Stimulated activated naive CD4-positive, alpha-beta T cell treated with Interleukin-2 at 50 U/mL for 16 hours (primary cell): ENCODE measurements at places on chromosomes 2 and 18.

- DNase-seq, result no peak
Measured at GRCh38 chr18:13628211-13628610, 98.1 kb downstream of the FAM210A start.

DNA sequence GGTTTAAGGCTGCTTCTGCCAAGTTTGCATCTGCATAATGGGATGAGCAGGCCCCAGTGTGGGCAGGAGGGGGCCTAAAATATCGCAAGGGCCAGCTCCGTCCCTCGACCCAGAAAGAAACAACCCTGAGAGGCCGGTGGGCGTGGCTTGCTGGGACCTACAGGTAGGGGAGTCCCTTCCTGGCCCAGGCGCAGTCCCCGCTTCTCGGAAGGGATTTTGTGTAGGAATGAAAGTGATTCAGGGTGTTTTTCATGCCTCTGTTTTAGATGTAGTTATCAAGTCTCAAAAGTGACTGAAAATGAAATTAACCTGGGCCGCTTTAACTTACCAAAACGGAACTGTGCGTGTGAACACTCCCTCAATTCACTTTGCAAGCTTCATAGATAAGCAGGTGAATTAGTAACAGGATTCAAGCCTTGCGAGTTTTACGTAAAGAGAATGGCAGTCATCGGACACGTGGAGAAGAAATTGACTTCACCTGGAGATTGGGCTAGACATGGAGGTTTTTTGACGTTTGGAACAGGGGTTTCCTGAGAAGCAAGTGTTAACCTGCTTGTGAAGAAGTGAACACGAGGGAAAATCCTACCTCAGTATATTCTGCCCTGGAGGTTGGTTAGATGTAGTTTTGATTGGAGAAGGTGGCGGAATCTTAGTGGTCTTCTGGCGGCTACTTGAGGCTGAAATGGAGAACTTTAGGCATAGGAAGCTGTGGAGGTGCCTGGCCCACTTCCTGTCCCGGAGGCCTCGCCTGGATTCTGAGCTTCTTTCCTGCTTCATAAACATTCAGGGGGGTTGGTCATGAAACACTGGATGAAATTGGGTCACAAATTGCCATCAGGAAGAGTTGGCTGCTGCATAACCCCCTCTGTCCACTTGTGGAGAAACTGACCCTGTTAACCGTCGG, 1.7 kb downstream of the NCK2 start:
- DNase-seq, result peak; percentile 89

GRCh38 chr18:62531931-62532330, 9.1 kb downstream of the ZCCHC2 start:
- no peak for DNase-seq

- DNase-seq, result no peak
Measured at GRCh38 chr18:64149916-64150438, 1.1 kb upstream of the LINC00305 start.

- DNase-seq, result no peak
Measured at GRCh38 chr18:46843372-46843771, 73.9 kb downstream of the PIAS2 start.

DNA sequence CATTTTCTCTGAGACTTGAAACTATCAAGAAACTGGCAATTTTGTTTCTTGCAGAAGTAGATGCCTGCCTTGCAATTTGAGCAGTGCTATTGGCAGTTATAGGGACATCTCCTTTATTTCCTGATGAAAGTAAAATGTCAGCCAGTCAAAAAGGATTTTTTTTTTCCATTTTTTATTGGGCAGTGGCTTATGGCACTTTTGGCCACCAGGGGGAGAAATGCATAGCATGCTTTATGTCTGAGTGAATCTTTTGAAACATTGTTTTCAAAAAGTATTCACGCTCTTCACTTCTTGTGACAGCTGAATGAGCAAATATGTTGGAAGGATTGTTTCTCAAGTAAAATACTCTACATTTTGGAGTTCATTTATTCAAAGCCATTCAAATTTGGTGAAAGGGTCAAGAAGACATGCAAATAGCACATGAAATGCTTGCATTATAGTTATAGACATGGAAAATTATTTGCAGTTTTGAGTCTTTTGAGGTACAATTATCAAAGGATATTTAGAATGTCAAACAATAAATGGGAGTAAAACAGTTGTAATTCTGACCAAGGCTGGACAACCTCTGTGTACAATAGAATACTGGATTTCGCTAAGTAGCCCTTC, 491.0 kb downstream of the CDH2 start:
- DNase-seq, result no peak

- no peak for DNase-seq
Measured at GRCh38 chr2:70258532-70258875, 567 bp downstream of the PCYOX1 start.

DNA sequence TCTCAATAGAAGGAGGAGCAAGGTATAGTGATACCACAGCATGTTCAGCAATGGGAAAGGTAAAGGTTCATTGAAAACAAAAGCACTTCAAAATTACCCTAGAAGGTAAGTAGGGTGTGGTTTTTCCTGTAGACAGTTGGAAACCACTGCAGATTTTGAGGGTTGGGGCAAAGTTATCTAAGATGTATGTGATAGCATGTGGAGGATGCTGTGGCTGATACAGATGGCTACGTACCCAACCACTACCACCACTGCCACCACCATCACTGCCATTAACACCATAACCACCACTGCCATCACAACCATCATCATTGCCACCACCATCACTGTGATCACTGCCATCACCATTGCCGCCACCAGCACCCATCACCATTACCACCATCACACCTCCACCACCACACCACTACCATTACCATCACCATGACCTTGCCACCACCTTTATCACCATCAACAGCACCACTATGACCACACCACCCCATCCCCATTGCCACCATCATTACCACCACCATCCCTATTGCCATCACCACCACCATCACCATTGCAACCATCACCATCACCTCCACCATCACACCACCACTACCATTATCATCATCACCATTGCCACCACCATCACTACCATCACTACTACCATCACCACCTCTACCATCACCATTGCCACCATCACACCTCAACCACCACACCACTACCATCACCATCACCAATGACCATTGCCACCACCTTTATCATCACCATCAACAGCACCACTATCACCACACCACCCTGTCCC, 3.7 kb downstream of the TMSB10 start:
- DNase-seq, result no peak

DNA sequence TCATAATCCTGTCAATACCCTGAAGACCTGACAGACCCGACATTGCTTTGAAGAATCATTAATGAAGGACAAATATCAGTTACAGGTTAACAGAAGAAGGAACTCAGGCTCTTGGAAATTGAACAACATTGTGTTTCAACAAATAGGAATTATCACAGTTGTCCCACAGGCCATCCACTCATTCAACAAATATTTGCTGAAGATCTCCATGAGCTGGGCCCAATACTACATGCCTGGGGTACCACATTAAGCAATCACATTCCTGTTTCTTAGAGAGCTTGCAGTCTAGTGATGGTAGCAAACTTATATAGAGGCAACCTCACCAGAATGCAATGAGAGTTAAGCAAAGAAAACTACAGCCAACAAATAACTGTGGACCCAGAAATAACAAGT, 671.6 kb upstream of the ACVR2A start:
- DNase-seq, result no peak

DNA sequence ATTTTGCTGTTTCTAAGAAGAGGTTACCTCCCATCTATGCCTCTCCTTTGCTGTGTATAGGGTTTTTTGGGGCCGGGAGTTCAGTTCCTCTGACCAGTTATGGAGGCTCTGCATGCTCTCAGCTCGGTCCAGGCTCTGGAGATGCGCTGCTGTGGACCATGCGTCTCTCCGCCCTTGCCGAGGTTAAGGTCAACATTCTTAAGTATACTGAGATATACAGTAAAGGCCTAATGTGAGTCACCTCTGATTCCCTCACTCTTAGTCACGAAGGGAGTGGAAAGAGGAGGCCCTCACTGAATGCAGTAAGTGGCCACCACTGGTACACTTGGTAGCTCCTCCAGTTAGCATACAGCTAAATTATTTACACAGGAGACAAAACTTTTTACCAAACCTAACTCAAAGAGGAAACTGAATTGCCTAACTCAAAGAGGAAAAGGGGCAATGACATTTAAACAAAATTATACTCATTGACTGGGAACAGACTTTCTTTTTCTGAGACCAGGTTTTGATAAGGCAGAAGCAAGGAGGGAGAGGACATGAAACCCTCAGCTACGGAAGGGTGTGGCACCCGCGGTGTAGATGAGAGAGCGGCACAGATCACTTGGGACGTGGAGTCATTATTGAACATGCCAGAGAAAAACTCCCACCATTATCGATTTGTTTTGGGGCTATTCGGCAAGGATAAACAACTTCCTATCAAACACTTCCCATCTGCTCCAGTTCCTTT, 98.7 kb downstream of the COPS8 start:
- DNase-seq, result no peak

DNA sequence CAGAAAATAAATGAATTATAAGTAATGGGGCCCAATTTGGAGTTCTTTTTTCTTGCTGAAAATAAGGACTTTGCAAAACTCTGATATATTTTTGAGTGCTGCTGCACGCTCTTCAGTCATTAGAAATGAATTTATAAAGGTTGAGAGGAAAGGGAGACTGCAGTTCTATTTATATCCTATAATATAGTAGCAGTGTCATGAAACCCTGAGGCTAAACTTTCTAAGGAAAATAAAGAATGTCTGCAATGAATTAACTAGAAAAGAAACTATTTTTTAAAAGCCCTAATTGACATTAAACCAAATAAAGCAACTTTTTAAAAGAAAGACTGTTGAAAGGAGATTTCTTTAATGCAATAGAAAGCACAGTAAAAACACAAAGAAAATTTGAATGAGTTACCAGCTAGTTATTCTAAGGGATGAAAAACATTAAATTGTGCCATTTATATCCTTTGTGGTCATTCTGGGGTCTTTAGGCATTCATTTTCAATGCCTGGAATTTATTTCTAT, 1072.8 kb upstream of the TMEFF2 start:
- no peak for DNase-seq

- DNase-seq, result no peak
Measured at GRCh38 chr2:90207454-90208058, 1516.1 kb downstream of the RPIA start.

- no peak for DNase-seq
Measured at GRCh38 chr2:125169022-125169763, 1144.1 kb downstream of the CNTNAP5 start.

- no peak for DNase-seq
Measured at GRCh38 chr2:43430489-43430888, 165.3 kb downstream of the THADA start.

GRCh38 chr2:180523621-180524340, 456.6 kb upstream of the UBE2E3 start:
- DNase-seq, result no peak

GRCh38 chr2:138059487-138060300, 95.4 kb downstream of the HNMT start:
- no peak for DNase-seq

DNA sequence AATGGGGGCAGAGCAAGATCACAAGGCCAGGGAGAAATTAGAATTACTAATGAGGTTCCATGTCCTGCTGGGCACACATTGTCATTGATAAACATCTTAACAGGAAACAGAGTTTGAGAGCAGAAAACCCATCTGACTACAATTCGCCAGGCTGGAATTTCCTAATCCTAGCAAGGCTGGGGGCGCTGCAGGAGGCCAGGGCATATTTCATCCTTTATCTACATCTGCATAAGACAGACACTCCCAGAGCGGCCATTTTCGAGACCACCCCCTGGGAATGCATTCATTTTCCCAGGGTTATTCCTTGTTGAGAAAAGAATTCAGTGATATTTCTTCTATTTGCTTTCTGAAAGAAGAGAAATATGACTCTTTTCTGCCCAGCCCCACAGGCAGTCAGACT, 152.7 kb downstream of the SUCLG1 start:
- DNase-seq, result no peak

DNA sequence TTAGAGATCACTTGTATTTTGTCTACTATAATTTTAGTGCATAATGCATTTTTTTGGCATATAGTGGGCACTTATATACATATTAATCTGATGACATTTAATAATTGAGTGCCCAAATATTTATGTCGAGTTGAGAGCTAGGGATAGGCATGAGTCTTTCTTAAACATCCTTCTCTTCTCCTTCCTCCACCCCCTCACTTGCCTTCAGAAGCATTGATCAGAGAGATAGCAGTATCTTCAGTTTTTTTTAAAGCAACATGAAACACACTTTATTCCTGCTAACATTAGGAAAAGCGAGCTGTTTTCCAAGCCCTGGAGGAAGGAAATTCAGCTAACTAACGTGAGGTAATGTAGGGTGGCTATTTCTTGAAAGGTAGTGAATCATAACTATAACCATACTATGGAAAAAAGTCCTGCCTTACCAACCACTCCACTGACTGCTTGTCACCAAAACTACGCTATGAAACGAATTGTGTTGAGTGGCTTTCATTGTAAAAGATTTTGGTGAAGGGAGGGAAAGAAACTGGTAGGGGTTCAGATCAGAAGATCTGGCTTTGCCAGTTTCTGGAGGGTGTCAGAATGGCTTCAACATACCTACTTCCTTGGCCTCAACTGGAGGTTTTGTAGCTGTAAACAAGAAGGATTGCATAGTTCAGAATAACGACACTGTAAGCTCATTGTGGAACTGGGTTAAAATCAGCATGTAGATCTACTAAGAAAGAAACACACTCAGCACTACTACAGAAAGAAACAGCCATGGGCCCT, 2.3 kb upstream of the ITGA4 start:
- no peak for DNase-seq

DNA sequence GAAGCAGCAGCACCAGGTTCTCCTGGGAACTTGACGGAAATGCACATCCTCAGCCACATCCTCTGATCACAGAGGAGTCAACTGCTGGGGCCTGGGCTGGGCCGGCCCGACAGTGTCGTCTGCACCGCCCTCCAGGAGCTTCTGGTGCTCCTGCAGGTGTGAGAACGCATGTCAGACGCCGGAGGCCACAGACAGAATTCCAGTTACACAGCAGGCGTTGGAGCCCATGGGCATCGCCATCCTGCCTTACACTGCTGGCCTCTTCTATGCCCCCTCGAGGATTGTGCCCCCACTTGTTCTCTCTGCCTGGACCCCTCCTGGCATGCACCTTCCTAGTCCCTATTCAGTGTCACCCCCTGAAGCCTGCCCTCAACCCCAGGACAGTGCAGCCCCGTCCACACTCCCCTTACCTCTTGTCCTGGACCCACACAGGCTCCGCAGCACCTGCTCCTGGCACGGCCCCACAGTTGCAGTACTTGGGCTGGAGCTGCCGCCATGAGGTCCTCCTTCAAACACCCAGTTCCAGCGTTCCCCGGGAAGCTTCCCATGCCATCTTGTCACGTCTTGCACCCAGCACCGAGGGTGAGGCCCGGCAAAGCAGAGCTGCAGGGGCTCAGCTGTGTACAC, 37.5 kb downstream of the ADI1 start:
- DNase-seq, result no peak

- DNase-seq, result peak; percentile 26
Measured at GRCh38 chr2:233142355-233142897, 82.3 kb downstream of the INPP5D start.

DNA sequence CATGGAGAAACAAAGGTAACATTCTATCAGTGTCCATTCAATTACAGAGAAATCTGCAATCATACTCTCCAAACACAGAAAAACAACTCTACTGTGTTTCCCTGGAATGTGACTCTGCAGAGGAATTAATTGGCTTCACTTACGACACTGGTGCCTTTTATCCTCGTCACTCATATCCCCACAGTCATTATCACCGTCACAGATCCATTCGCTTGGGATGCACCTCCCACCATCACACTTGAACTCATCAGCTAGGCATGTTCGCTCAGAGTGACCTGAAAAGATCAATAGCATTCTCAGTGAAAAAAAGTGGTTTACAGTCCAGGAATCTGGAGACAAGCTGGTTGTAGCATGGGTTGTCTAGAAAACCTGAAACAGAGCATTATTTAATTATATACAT, 124.3 kb downstream of the DHRS9 start:
- DNase-seq, result no peak
